ENCODE measurements at places on chromosomes 11 and 22.

DNA sequence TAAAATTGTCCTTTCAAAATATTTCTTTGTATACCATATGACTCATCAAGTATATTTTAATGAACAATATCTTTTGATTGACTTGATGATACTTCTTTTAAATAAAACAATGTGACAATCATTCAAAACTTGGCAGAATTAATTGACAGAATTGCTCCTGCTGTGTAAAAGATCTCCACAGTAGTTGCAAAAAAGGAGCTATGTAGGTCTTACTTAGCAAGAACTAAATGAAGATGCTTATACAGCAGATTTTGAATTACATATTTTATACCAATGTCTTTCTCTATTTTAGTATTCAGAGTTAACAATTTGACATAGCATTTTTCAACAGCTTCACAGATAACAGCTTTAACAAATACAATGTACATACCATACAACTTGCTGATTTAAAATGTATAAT, 144.9 kb downstream of the DYNC2H1 start:
- no peak for DNase-seq

- DNase-seq, result no peak
Observed at GRCh38 chr22:30452861-30453260, 19.0 kb downstream of the SEC14L3 start.

- no peak for DNase-seq
Observed at GRCh38 chr11:2219318-2220017, 47.9 kb upstream of the TH start.

DNA sequence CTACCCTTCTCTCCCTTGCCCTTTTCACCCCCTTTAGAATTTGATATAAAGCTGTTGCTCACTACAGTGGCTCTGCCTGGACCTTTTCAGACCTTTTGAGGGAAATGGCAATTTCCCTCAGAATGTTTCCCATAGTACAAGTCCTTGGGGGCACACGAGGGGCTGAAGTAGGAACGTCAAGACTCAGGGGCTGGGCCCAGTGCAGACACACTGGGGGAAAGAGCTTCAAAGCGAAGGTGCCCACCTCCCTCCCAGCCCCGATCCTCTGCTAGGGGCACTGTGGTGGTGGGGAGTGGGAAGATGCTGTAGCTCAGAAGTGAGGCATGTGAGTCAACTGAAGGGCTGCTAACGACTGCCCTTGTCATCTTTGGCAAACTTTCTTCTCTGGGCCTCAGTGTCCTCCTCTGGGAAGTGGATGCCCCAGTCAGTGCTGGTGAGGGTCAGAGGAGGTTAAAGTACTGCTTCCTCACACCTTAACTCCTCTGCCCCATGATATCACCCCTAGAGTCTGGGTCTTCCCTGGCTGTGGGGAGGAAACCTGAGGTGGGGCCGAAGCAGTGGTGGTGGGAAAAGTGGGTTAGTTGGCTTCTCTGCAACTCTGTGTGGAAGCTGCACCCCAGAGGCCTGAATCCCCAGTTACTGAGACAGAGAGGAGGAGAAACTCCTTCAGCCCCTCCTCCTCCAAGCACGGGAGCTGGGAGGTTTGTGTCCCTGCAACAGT, 425.3 kb upstream of the B3GAT1 start:
- DNase-seq, result no peak

DNA sequence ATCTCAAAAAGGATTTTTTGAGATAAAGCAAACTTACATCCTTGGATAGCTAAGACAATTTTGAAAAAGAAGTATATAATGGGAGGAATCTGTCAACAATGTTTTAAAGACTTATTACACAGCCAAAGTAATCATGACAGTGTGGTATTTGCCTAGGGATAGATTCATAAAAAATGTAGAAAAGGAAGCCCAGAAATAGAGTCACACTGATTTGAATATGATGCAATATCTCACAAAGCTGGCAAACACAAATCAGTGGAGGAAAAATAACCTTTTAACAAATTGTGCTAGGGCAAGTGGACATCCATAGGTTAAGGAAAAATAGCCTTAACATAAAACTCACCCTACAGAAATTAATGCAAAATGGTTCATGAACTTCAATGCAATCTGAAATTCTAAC, 6.0 kb downstream of the XKR3 start:
- no peak for DNase-seq

- DNase-seq, result no peak
Observed at GRCh38 chr11:73217131-73217809, 811 bp upstream of the P2RY2 start.

- DNase-seq, result no peak
Observed at GRCh38 chr11:46649180-46649738, 31.9 kb downstream of the ATG13 start.

DNA sequence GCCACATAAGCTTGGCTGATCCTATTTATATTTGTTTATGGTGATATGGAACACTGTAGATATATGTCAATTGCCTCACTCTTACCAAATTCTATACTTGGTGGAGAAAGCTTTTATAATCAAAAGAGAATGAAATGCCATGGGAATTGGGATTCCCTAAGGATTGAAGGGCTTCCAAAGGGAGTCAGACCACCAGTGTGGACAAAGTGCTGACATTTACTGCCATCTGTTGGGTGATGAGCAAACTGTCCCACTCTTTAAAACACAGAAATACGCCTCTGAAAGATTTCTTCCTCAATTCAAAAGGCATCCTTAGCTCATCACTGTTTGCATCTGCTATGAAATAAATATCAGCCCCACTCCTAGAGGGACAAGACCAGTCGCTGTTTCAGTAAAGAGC, 7.1 kb downstream of the SLC1A2 start:
- DNase-seq, result no peak

- DNase-seq, result no peak
Observed at GRCh38 chr11:75574698-75575602, 12.9 kb downstream of the SERPINH1 start.

GRCh38 chr22:26486394-26486793, 2.7 kb downstream of the SRRD start:
- DNase-seq, result no peak

- DNase-seq, result no peak
Observed at GRCh38 chr11:105023003-105023402, at the start of gene CASP5. CASP5 (minus strand) TSS chr11:105023168; CDS start chr11:105023136, 32 bp downstream.

- no peak for DNase-seq
Observed at GRCh38 chr11:84264066-84264465, 977.9 kb upstream of the CCDC90B start.

GRCh38 chr11:46999217-46999616, 62.7 kb downstream of the CSTPP1 start:
- no peak for DNase-seq

GRCh38 chr11:112292785-112293407, 32.2 kb upstream of the PLET1 start:
- DNase-seq, result no peak

- DNase-seq, result no peak
Observed at GRCh38 chr11:123562829-123563228, 91.6 kb downstream of the SCN3B start.

Measured in CD4-positive, alpha-beta T cell treated with Interferon alpha-2 for 1 hour (primary cell).